ENCODE measurements at places on chromosomes 3 and 15.

GRCh38 chr3:52270252-52270754, 8.1 kb downstream of the WDR82 start:
- DNase-seq, result no peak

DNA sequence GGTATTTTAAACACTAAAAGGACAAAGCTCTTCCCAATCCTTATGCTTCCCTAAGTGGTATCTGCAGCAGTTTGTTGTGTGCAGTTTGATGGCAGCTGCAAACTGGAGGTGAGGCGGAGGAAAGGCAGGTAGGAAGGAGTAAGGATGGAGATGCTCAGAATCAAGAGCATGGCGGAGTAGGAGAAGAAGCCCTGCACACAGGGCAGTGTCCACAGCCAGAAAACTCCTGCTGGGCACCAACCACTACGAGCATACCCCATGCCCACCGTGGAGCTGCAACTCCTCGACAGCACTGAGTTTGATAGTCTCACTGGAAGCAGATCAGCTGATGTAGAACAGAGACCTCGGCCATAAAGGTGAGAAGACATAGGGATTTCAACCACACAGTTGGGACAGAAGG, 30.3 kb upstream of the ESYT3 start:
- no peak for DNase-seq

DNA sequence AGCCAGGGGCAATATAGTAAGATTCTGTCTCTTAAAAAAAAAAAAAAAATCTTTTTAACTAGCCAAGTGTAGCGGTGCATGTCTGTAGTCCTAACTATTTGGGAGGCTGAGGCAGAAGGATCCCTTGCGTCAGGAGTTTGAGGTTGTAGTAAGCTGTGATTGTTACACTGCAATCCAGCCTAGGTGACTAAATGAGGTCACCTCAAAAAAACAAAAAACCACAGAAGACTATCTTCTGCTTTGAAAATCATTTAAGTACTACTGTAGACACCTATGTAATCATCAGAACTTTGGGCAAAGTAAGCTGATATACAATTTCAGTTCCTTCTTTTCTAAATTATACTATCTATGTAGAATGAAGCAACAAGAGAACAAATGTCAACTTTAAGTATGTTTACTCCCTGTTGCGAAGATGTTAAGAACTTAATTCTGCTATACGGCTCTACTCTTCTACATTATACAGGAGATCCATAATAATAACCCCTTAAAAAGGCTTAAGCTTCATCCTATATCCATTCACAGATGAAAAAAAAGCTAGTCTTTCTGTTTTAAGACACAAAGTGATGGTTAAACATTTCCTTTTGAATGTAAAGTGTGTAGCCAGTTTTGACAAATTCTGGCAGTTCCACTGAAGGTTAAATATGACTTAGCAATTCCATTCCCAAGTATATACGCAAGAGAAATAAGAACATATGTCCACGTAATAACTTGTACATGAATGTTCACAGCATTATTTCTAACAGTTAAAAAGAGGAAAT, 15.2 kb downstream of the DAZL start:
- DNase-seq, result no peak

DNA sequence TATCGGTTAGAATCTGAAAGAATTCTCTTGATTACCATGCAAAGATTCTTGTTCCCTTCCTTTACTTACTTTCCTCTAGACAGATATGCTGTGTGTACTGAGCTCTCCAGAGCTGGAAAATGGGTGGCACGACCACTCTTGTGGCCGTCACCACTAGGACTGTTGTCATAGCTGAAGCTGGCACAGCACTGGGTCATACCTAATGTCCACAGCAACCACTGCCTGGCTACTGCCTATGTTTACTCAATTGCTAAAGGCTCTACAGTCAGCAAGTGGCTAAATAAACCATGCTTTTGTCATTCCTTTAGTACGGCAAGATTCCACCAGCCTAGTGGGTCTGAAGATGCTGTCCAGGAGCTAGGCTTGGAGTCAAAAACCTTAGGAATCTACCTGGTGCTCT, 1643.0 kb downstream of the OTOL1 start:
- no peak for DNase-seq

DNA sequence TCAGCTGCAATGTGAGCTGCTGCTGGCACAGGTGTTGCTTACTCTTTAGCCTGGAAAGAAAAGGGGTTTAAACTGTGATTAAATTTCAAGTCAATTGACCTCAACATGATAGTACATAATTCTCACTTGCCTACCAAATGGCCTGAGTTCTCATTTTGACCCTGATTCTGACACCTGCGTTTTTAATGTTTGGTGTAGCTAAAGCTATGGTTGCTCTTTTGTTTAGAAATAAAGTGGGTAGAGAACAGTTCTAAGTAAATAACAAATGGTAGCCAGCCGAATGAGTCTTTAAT, 100.8 kb upstream of the SOX2 start:
- DNase-seq, result no peak

GRCh38 chr15:29139540-29140459, 129.8 kb downstream of the NSMCE3 start:
- peak; percentile 85 for DNase-seq

DNA sequence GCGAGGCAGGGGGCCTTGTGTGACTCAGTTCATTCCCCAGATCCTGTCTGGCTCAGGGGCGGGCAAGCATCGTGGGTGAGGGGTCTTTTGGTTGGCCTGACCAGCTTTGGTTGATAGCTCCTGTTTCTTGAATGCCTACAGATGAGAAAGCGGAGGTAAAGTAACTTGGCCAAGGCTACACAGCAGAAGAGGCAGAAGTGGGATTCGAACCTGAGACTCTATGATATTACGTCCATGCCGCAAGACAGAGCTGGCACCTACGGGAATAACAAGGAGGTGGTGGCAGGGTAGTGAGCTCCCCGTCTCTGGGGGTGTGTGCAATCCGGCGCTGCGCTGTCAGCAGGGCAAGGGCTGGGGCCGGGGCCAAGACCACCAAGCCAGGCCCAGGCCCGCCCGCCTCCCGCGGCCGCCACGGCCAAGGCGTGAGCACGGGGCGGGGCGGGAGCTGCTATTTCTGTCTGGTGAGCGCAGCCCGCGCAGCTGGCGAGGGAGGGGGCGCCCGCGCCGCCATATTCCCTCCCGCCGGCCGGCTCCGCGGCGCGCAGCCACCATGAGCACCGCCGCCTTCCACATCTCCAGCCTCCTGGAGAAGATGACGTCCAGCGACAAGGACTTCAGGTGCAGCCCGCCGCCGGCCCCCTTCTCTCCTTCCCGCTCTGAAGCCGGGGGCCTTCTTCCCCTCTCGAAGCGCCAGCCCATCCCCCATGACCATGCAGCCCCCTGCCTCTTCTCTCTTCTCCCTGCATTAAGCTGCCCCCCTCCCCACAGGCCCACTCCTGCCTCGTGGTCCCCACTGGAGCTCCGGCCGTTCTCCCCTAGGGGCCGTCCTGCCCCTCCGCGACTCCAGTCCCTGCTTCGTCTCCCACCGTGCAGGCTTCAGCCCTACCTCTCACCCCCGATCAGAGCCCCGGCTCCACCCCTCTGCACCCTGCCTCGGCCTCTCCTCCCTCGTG, at the start of gene CAND2:
CAND2 (plus strand) TSS at position 510 of the 953 bp plus-strand sequence; CDS start at position 551, 41 bp downstream.
- DNase-seq, result no peak

- DNase-seq, result no peak
Observed at GRCh38 chr3:178916223-178916622, 155.4 kb downstream of the ZMAT3 start.

DNA sequence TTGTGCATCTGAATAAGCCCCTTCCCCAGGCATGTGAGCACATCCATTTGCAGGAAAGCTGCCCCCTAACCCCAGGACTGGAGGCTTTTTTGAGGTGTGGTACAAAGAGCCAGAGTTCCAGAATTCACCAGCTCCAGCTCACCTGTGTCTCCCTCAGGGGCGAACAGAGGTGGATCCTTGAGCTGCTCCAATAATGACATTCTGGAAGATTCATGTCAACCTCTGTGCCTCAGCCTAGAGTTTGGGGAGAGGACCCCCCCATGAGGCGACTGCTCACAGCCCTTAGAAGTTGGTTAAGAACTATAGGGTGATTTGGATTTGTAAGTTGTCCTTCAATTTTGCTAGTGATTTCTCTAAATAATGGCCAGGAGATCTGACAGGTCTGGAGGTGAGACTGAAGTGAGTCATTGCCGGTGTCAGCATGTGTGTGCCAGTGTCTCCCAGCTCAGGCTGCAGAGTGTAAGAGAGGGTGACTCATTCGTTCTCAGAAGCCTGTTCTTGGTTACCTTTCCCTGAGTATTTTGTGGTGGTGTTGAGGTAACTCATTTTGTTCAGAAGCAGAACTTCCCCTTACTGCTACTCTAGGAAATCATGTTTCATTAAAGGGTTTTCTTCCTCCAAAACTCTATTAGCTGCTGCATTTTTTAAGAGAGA, 136.9 kb upstream of the TOPAZ1 start:
- peak; percentile 34 for DNase-seq

DNA sequence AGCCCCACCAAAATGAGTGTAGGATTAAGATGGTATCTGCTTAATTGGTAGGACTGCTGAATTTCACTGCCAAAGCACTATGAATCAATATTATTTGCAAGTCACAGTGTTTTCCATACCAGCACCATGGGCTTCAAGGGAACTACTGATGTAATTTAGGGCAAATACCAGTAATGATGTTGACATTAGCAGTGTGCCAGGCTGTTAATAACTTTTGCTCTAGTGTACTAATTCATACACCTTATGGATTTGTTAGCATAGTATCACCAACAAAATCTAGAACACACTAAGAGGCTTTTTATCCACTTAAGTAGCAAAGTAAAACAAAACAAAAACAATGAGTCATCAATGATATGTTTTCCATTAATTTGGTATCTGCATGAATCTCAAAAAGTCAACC, 888.2 kb downstream of the CADM2 start:
- DNase-seq, result no peak

- no peak for DNase-seq
Observed at GRCh38 chr3:181382656-181383055, 329.1 kb upstream of the SOX2 start.

DNA sequence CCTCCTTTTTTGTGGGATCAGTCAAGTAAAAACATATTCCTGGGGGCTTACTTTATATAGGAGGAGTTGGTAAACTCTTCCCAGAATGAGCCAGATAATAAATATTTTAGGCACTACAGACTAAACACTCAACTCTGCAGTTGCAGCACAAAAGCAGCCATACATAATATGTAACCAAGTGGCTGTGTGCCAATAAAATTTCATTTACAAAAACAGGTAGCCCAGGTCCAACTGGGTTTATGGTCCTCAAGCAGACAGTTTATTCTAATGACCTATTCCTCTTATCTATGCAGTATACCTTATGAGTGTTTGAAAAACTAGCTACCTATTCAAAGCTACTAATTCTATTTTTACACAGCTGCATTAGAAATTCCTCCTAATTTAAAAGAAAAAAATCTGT, 61.8 kb downstream of the FAIM start:
- DNase-seq, result no peak

DNA sequence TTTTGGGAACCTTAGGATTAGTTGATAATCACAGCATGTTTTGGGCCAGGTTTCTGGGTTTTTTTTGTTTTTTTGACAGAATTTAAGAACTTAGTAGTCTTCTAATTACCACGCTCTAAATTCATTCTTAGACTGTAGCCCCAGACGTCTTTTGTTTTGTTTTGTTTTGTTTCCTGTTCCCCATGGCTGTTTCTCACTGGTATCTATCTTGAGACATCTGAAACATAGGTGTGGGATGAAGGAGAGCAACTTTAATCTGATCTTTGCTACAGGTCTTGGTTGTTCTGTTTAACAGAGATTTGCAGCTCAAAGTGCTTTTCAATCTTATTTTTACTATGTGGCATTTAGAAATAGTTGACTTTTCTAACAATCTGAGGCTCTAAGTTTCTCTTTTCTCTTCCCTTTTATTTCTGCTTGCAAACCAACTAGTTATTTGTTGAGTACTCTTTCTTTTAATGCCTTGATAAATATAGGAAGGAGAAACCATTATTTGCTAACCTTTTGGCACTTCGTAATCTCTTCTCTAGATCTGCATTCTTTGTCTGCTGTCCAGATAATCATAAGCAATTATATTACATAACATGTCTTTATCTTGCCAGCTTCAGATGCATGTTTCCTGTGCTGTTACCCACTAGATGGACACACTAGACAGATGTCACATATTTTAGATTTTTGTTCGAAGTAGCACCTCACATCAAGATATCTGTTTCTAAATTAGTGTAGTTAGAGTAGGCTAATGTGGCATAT, 40.9 kb downstream of the FBXL2 start:
- no peak for DNase-seq

DNA sequence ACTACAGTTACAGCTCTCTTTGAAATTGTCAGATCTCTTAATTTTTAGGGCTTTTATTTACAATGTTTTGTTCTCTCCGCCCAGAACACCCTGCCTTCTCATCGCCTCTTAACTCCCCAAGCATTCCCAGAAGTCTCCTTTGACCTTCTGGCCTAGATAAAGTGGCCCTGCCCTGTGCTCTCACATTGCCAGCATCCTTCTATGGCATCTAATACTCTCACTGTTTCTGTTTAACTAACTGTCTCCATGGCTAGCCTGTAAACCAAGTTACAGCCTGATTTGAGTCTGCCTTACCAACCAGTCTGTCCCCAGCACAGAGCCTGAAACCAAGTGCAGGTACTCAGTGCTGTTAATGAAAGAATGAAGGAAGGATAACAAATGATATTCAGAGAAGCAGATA, 19.9 kb downstream of the COL8A1 start:
- no peak for DNase-seq

DNA sequence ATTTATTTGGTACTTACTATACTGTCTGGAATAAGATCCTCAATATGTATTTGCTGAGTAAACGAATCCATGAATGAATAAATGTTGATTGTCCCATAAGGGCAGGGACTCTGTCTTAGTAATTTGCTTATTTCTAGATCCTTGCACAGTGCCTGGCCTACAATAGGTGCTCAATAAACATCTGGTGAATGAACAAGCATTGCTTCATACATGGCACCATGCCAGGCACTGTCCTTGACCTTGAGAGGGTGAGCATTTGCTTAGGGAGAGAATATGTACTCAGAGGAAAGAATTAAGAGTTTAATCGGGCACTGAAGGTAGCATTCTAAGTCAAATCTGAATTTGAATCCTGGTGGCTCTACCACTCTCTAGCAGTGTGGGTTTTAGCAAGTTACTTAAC, 282.1 kb downstream of the THSD4 start:
- no peak for DNase-seq

DNA sequence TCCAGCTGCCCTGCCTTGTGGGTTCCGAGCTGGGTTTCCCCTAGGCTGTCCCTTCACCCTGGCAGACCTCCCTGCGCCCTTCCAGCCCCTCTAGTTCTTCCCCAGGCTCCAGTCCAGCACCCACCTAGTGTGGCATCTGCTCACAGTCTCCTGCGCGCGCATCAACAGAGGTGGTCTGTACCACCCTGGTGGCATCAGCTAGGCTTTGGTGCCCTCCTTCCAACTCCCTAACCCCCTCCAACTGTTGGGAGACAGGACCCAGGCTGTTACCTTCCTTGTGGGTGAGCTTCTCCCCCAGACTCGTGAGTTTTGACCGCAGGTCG, 8.0 kb downstream of the CALML4 start:
- DNase-seq, result peak; percentile 38

DNA sequence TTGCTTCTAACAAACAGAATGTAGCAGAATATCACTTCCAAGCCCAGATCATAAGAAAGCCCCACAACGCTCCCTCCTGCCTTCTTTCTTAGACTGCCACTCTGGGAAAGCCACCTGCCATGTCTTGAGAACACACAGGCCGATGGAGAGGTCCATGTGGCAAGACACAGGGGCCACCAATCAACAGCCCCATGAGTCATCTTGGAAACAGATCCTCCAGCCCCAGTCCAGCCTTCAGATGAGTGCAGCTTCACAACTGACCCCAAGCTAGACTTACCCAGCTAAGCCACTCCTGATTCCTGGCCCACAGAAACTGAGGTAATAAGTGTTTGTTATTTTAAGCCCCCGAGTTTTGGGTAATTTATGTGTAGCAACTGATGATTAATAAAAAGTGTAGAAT, 39.7 kb downstream of the PTH1R start:
- DNase-seq, result no peak

Measured in GM12892 (cell line).